ENCODE measurements at places on chromosomes 13 and 19.

GRCh38 chr19:39531834-39532232 is 819 bp downstream of the EID2B start:
- DNase-seq = no peak

GRCh38 chr13:33340631-33341030 is 55.1 kb upstream of the STARD13 start:
- no peak for DNase-seq

DNA sequence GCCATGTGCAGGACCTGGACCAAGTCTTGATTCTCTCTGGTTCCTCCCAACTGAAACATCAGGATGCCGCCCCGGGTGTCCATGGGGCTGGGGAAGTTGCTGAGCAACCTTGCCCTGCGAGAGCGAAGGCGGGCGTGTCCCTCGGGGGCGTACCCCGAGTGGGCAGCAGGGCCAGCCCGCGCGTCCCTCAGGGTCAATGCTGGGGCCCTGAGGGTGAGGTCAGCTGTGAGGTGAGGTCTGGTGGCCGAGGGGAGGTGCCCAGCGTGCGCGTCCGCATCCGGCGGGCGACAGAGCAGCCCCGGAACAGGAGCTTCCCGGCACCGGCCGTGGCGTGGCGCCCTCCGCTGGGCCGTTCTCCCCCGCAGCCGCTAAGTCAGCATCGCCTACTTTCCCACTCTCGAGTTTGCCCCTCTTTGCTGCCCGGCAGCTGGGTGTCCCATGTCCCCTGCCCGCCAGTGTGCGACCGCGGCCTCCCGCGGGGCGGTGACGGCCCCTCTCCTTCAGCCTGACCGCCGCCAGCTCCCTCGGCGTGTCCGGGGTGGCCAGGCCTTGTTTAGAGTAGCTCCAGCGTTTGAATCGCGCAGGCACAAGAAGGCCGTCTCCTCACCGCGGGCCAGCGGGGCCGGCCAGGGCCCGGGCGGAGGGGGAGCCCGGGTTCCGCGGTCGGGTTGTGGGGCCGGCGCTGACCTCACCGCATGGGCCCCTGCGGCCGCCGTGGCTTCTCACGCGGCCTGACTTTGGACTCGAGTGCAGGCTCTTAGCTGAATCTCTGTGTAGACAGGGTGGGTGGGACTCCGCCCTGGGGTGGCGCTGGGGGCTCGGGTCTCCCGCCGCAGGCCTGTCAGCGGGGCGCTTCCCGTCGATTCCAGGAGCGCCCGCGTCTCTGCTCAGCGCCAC is 33.0 kb downstream of the GJA3 start:
- no peak for DNase-seq

DNA sequence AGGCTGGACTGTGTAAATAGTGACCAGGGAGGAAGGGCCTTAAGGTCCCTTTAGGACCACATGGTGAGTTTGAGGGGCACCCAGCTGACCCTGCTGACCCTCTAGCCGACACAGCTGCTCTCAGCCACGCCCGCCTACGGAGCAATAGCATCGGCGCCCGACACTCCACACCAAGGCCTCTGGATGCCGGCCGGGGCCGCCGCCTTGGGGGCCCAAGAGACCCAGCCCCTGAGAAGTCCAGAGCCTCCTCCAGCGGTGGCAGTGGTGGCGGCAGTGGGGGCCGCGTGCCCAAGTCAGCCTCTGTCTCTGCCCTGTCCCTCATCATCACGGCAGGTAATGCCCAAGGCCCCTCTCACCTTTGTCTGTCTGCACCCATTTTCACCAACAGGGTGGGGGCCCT is 8.6 kb upstream of the PIK3R2 start:
- DNase-seq = no peak

DNA sequence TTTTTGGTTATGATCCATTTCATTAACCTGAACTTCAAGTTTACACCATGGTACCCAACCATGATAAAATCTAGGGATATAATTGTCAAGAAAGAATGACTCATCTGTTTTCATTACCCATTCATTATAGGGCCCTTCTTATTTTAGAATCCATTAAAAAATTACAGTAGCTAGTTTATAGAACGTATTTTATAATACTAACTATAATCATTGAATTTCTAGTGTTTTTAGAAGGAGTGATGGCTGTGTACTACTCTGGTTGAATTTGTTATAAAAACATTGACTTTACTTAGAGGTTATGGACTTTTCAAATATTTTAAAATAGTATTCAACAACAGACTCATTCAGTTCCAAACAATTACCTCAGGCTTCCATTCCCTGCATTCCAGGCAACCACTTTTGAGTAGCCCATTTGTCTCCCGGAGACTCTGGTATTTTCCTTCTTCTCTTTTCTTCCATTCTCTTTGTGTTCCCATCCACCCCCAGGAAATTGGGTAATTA is 71.9 kb upstream of the KLF12 start:
- peak; percentile 76 for DNase-seq

GRCh38 chr13:79917628-79918027 is 423.3 kb downstream of the SPRY2 start:
- no peak for DNase-seq

DNA sequence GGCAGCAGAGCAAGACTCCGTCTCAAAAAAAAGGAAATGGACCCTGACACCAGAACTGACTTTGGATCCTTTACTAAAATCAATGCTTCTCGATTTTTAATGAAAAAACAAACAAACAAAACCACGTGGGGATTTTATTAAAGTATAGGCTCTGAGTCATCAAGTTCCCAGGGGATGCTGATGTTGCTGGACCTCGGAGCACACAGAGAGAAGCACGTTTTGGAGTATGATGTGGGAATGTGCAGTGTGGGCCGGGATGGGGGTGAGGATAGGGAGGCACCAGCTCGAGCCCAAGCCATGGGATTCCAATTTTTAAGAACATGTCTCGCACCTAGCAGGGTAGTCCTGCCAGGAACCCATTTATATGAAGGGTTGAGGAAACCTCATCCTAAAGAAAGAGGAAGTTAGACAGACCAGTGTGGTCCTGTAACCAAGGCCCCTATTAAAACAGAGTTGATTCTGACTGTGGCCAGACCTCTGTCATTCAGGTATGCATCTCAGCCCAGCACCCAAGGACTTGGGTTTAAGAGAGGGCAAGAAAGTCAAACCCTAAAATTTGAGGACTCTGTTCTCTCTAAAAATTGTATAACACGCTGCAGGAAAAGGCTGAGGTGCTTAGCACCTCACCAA is 6.4 kb downstream of the FLT1 start:
- DNase-seq = no peak

- DNase-seq = no peak
Measured at GRCh38 chr19:43847246-43847645, 20.1 kb downstream of the ZNF283 start.

GRCh38 chr13:79477968-79478367 is 3.0 kb upstream of the NDFIP2 start:
- DNase-seq = no peak

DNA sequence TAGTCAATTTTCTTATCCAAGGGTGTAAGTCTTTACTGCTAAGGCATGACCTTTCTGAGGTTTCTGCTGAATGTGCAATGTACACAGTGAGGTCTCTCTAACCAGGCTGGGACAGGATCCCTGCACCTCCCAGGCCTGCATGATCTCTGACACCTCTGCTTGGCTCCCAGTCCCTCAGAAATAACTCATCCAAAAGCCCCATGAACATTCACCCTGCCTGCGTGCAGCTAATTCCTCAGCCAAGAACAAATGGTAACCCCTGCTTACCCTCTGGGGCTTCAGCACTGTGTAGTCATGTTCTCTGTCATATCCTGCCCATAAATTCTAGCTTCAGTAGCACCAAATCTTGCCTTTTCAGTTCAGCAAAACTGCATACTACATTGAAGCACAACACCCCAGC is 1146.3 kb upstream of the MIR17HG start:
- DNase-seq = peak; percentile 96

GRCh38 chr19:3707868-3708206 is 347 bp upstream of the TJP3 start:
- DNase-seq = no peak

DNA sequence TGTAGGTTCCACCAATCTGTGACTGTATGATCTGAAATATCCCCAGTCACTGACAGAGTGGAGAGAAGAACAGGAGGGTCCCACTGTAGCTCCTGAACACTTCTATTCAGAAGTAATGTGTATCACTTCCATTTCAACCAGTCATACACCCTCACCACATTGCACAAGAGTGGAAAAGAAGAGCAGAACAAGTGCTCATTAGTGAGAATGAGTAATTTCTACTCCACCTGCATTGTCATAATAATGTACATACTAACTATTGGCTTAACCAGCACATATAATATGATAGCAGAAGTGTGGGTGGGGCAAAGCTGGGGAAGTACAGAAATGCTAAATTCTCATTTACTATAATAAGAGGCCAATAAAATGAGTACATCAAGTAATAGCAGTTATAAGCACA is 342.7 kb downstream of the LMO7 start:
- DNase-seq = no peak

DNA sequence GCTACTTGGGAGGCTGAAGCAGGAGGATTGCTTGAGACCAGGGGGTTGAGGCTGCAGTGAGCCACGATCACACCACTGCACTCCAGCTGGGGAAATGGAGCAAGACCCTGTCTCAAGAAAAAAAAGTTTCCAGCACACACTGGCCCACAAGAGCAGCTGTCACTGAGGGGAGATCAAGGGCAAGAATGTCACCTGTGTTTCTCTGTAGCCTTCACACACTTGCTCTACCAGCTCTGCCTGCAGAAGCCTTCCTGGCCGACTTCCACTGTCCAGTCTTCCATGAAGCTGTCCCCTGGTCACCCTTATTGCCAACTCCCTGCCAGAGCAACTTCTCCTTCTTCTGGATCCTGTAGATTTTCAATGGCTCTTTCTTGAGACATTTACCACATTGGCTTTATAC is 158.0 kb downstream of the KCTD15 start:
- DNase-seq = no peak

DNA sequence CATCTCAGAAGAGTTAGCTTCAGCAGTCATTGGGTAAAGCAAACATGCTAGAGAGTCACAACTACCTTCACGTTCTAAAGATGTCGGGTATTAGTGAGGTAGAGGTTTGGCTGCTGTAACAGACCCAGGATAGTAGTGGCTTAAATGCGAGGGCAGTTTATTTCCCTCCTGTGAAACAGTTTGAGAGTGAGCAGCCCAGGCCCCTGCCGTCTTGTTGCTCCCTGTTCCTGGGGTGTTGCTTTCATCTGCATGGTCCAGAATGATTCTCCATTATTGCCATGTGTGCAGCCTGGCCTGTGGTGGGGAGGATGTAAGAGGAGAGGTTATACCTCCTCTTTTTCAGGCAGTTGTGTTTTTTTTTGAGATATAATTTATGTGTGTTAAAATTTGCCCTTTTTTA is 63.7 kb downstream of the SIPA1L3 start:
- no peak for DNase-seq

DNA sequence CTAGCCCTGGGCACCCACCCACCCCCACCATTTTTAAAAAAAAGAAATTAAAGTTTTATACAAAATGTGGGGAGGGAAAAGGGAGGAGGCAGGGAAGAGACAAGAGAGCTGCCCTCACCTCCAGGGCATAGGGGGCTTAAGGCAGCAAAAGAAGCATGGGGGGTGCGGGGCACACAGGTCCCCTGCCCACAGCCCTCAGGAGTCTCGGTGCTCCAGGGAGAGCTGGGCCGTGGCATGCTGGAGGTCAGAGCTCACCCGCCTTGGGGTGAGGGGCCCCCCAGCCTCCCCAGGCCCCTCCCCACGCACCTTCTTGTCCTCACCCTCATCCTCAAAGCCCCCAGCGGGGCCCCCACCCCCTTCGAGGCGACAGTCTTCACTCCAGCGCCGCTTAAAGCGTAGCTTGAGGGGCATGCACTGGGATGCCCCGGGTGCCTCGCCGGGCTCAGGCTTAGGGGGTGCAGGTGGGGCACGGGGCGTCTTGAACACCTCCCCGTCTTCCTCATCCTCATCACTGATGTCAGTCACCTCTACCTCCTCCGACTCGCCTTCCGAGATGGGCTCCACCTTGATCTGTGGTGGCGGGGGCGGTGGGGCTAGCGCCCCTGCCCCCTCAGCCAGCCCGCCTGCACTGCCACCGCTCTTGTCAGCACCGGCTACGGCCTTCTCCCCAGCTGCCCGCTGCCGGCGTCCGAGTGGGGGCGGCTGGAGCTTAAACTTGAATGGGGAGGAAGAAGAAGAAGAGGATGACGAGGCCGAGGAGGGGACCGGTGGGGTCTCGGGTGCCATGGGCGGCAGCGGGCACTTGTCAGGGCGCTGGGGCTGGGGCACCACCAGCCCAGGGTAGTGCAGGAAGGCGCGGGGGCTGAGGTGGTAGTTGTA is 6.1 kb upstream of the GSK3A start:
- no peak for DNase-seq

GRCh38 chr19:33905937-33906577 is 109.4 kb downstream of the KCTD15 start:
- DNase-seq = no peak

GRCh38 chr19:40284501-40285352 is at the start of gene AKT2:
AKT2 (minus strand) TSS chr19:40285345; CDS start chr19:40265267, 20,078 bp downstream.
- no peak for DNase-seq

GRCh38 chr13:64278493-64278892 is 2862.8 kb upstream of the PCDH20 start:
- DNase-seq = no peak

DNA sequence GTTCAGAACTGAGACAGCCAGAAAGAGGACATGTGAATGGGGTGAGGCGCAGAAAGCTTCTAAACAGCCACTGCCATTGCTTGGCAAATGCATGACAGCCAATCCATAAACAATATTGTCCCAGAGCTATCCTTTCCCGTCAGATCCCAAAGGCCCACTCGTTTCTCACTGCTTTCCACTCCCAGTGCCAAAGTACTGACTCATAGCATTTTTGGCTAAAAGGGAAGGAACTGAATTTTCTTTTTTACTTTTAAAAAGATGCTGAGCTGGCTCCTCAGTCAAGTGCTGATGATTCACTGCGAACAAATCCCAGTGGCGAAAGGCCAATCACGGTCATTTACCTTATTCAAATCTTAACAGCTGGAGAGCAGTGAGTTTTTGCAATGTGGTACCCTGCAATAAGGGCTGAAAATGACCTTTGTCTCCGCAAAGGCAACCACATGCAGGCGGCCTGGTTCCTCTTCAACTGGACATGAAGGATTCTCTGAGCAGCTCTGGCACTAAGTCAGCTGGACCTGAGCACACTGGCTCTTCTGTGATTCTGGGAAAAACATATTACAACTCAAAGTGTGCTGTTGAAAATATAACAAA is 151.7 kb downstream of the DCLK1 start:
- DNase-seq = peak; percentile 96

DNA sequence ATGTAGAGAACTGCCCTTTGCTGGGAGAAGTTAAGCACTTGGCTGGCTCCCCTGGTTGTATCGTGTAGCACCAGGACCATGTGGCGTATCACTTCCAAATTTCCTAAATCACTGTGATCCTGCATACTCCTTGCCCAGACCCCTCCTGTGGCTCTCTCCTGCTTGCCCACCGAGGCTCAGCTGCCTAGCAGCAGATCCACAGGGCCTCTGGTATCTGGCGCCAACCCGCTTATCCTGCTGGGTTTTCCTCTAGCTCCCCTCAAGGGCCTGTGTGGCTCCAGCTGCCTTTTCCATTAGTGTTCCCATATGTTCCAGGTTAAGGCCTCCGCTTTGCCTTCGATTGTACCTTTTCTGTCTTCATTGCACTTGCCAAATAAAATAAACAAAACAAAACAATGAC is 16.5 kb downstream of the LRCH1 start:
- no peak for DNase-seq

- no peak for DNase-seq
Measured at GRCh38 chr13:98664924-98665637, 87.4 kb downstream of the SLC15A1 start.

GRCh38 chr13:27980280-27980998 is 8.1 kb downstream of the URAD start:
- no peak for DNase-seq
